ENCODE measurements at places on chromosomes 1 and 21.

- no peak for DNase-seq
Observed at GRCh38 chr21:43805275-43805800, 16.0 kb downstream of the RRP1 start.

DNA sequence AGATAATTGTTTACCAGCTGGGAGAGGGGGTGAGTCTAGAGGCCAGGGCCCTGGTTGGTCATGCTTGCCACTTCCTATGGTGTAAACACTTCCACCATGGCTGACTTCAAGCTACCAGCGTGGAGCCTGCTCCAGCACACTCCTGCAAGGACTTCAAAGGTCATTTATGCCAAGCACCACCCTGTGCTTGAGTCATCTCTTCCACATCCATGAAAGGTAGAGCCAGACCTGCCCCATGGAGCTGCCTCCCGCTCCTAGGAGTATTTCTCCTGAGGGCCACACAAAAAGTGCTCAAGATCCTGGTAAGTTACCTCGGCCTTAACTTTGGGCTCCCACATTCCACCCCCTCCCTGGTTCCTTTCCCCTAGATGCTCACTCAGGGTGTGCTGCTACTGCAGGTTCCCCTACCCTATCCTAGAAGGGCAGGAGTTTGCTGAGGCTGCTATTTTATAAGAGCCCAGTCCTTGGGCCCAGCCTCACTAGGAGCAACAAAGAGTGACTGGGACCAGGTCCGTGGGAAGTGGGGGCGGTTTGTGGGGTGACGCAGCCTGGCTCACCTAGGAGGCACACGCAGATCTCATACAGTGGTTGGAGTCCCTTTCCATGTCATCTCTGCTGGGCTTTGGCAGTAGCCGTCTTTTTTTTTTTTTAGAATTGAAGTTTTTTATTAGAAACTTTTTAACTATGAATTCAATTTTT lies 2.4 kb downstream of the RAB7B start:
- no peak for DNase-seq

DNA sequence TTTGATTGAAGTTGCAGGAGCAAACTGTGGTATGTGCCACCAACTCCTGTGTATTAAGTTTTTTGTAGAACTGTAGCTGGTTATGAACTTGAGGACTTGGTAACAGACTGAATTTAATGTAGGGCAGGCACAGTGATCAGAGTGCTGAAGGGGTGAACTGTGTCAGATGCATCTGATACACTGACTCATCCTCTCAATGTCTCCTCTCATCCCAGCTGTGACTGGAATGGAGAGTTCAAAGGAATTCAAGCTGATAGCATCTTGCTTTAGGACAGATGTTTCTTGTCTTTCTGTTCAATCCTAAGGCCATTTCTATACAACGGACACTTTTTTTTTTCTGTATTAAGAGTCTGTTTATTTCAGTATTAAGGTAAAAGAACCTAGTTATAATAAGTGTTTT lies 25.0 kb upstream of the GBP1 start:
- no peak for DNase-seq

DNA sequence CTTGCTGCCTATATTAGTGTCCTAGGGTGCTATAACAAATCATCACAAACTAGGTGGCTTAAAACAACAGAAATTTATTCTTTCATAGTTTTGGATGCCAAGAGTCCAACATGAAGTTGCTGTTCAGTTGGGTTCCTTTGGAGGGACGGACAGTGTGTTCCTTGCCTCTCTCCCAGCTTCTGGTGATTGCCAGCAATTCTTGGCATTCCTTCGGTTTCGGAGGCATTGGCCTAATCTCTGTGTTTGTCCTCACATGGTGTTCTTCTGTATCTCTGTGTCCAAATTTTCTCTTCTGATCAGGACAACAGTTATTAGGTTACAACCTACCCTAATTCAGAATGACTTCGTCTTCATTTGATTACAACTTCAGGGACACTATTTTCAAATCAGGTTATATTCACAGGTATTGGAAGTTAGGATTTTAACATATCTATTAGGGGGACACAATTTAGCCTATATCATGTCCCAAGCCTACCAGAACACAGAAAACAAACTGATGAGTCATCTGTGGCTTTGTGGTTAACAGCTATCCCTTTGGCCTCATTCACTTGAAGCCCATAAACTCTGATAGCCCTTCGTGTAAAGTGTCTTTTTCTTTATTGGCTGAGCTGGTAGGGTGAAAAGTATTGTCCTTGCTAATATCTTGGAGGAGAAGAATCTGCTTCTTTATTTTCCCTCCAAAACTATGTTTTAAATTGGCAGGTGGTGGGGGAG lies 83.2 kb upstream of the PAPPA2 start:
- DNase-seq: peak; percentile 38

DNA sequence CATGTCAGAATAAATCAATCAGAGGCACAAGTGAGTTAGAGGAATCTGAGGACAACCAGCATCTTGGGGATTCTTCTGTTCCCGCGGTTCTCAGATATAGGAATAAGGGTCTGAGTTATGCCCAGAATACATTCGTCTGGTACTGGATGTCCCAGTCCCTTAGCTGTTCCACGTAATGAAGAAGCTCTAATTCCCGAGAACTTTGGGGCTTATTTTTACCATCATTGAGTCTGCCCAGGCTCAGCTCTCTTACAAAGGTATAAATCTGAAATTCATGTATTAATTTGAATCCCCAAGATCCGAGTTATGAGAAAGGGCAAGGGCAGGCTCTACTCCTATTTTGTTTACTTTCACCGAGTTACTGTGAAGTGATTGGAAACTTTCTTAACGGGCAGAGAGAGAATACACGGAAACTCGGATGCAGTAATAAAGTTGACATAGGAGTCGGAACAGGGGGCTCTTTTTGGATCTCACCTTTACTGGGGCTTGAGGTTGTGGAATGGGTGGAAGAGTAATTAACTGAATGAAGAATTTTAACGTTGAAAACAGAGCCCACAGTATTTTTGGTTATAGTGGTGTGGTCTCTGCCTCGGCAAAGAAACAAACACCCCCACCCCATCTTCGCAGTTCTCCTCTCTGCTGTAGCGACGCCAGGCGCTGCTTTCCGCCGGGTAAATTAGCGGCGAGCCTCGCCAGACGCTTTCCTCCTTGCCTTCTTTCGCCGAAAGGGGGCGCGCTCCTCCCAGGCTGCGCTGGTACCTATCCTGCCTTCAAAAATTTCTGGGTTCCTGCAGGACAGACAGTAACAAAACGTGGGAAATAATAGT lies 7.1 kb downstream of the PRRX1 start:
- DNase-seq: no peak

- DNase-seq: no peak
Observed at GRCh38 chr1:202709276-202710041, 795 bp downstream of the SYT2 start.

- DNase-seq: no peak
Observed at GRCh38 chr1:117676615-117677130, 70.8 kb downstream of the TENT5C start.

- DNase-seq: no peak
Observed at GRCh38 chr21:26652854-26653253, 79.8 kb upstream of the CYYR1 start.

DNA sequence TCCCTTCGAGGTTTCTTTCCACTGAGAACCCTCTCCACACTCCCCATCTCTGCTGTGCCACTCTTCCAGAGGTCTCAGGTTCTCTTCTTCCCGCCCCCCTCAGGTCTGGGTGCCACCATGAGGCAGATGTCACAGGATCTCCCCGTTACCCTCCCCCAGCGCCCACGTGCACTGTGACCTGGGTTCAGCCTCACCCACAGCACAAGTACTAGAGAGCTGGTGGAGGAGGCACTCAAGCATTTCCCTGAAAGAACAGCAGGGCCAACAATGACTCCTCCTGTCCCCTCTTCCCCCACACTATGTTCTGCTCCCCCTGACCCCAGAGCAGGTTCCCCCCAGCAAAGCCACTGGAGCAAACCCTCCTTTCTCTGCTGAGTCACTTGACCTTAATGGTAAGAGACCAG lies 14.3 kb downstream of the PLEKHA6 start:
- DNase-seq: no peak

GRCh38 chr1:118032883-118033282 lies 103.3 kb downstream of the WDR3 start:
- no peak for DNase-seq

- no peak for DNase-seq
Observed at GRCh38 chr1:23187637-23188036, 19.0 kb upstream of the LUZP1 start.

DNA sequence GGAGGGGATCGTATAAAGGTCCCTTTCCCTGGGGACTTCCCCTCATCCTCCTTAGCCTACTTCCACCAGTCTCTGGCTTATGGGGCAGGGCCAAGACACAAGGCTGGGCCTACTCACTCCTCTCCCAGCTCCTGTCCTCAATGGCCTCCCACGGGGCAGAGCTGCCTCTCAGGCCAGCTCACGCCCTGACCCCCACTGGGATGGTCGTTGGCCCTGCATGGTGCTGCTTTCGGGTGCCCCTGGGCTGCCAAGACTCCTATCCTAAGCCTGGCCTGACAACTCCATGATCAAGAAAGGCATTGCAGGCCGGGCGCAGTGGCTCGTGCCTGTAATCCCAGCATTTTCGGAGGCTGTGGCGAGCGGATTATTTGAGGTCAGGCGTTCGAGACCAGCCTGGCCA lies 6.2 kb downstream of the CPLANE2 start:
- no peak for DNase-seq

DNA sequence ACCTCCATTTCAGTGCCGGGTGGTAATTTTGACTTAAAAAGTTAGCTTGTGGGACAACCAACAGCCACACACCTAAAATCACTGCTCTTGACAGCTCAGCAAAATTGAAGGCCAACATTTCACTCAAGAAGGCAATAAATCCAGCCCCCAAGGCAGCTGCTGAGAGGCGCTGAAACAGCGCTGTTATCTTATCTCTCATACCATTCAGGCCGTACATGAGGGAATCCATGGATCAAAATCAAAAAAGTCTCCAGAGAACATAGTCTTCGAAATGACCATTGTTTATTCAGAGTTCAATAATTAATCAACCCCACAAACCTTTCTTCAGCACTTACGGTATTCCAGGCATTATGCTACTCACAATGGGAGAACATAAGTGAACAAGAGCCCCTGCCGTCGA lies 38.5 kb downstream of the ZBTB18 start:
- no peak for DNase-seq

GRCh38 chr21:41447356-41447755 lies 21.3 kb downstream of the MX1 start:
- DNase-seq: no peak

DNA sequence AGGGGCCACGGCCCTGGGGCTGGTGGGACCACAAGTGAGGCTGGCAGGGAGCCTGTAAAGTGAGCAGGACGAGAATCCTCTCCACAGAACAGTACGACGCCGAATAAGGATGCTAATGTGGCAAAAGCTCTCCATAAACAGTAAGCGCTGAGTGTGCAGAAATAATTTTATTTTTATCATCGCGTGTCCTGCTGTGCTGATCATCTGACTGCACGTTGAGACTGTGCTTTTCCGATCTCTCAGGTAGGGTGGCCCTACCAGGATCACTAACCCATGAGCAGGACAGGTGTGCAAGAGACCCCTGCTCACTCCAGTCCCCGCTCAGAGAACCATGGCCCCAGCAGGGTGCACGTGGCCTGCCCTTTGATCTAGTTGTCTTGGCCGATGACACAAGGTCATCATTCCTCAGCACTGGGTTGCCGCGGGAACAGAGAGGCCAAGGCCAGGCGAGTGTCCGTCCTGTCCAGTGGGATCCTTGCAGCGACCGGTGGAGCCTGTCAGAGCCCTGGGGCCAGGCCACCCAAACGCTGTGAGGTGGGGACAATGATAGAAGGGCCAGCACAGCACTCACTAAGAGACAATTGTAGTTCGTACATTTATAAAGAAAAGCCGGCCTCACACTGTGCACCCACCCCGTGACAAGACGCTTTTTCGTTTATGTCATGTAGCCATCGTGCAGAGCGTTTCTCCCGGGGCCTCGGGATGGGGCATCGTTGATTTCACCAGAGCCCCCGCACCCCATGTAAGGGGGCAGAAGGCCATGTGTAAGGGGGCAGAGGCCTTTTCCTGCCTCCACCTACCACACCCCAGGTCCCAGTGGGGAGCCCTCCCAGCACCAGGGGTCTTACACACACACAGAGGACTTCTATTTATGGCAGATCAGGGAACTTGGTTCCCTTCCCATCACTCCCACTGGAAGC lies 52.7 kb upstream of the ADARB1 start:
- DNase-seq: no peak

DNA sequence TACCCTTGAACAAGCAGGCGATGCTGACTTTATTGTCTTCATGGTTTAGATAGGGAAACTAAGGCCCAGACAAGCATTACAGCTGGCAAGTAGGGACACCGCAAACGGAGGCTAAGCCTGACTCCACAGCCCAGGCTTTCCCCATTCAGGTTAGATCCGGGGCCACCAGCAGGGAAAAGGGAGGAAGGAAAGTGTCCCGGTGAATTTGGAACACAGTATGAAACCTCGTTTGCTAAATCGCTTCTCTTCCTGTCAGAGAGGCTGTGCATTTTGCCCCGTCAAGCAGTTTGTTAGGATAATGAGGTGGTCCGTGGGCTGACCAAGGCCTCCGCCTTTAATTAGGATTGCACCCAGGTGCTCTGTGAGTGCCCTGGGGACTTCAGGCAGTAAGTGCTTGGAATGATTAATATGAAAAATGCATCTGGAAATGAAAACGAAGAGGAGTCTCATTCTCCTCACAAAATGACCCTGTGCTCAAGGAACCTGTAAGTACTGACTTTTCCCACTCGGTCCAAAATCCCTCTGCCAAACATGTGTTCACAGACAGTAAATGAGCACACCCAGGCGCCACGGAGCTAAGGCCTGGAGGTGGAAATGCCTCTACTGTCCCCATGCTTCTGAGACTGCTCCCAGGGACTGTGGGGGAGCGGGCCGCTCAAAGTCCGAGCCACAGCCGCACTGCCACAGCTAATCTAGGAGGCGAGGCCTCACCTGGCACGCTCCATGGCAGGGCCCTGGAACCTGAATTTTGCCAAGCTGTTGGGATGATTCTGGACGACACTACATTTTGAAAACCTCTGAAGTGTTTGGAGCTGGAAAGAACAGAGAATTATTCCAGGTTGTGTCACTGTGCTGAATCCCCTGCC lies 234.1 kb downstream of the SDCCAG8 start:
- DNase-seq: no peak

DNA sequence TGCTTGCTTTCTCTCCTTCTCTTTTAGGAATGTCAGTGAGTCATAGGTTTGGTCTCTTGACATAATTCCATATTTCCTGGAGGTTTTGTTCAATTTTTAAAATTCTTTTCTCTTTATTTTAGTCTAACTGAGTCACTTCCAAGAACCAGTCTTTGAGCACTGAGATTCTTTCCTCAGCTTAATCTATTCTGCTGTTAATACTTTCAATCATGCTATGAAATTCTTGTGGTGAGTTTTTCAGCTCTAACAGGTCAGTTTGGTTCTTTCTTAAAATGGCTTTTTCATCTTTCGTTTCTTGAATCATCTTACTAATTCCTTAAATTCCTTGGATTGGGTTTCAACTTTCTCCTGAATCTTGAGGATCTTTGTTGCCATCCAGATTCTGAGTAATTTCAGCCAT lies 321.0 kb downstream of the PTBP2 start:
- DNase-seq: no peak

DNA sequence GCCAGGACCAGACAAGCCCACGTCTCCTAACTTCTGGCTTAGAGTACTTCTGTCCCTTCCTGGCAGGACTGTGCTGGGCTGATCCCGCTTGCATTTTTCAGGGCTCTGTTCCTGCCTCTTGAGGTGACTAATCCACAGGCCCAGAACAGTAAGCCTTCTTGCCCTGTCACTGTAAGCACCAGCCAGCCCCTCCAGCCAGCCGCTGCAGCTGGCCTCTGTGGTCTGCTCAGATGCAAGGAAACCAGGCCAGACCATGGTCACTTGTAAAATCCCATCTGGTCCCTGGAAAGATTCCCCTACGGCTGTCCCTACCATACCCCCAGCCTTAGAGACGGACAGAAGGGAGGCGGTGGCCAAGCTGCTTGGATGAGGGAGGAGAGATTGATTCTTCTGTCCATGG lies 74.2 kb downstream of the KIRREL1 start:
- no peak for DNase-seq

GRCh38 chr1:96865731-96866685 lies 144.4 kb downstream of the PTBP2 start:
- DNase-seq: no peak

Measured in ACHN (cell line).